ENCODE measurements at places on chromosomes 5 and 9. TPM values are rescaled to one million over a fixed set of nuclear protein-coding genes. Genes with fewer than 3 reads are reported as not detected.

Gene ENHO
- total RNA-seq = not detected

Gene PGM5
- 14.7 TPM for total RNA-seq

Gene WHRN
- 0.28 TPM for total RNA-seq

Gene OR1J2
- total RNA-seq = not detected

Gene ORM1
- 0.18 TPM for total RNA-seq

Gene CNTLN
- 5.9 TPM for total RNA-seq

DNA sequence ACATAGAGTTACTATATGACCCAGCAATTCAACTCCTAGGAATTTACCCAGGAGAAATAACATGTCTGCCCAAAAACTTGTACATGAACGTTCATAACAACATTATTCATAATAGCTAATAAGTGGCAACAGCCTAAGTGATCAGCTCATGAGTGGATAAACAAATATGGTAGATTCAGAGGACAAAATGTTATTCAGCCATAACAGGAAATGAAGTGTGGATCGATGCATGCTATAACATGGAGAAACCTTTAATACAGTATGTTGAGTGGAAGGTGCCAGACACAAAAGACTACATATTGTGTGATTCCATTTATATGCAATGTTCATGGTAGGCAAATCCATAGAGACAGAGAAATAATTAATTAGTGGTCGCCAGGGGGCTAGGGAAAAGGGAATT, 22.3 kb upstream of the NR3C1 start:
- DNase-seq = no peak
- H3K4me3 ChIP-seq = no peak overlapping the region
- H3K27ac ChIP-seq = no peak overlapping the region
- H3K36me3 ChIP-seq = no peaks in the 10 kb centered on the region

DNA sequence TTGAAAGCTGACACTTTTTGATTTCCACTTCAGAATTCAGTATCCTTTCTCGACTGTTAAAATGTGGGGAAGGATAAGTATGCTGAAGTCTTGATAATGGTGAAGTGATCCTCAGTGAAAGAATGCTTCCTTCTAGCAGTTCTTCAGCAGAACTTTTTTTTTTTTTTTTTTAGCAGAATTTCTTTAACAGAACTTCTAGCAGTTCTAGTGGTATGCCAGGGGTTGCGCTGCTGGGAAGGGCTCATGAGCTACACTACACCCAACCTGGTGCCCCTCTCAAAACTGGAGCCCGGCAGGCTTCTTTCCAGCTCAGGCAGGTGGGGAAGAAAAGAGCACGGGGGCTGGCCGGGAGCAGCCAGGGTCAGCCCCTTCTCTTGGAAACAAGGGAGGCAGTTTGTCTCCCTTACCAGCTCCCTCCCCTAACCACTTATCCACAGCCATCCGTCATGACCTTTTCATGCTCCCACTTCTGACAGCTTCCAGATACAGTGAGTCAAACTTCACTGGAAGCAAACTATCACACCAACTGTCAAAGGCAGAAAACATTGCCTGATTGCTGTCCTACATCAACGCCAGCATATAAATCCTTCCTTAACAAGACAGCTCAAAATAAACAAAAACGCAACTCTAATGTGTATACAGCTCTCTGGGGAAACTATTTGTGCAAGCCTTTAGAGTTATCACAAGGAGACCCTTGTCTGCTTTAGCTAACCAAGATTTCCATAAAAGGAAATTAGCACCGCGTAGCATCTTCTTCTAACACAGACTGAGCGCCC, 211.5 kb downstream of the GAPVD1 start:
- peak overlapping the region; percentile 65 for H3K27ac ChIP-seq
- peaks cover 2% of the 10 kb centered on the region for H3K36me3 ChIP-seq
- H3K4me1 ChIP-seq = peaks cover 21% of the 10 kb centered on the region
- no peak overlapping the region for H3K4me3 ChIP-seq
- DNase-seq = peak; percentile 73
- H3K27me3 ChIP-seq = no peaks in the 10 kb centered on the region

GRCh38 chr5:143116814-143117213, 286.7 kb downstream of the NR3C1 start:
- no peak overlapping the region for H3K27ac ChIP-seq
- H3K4me1 ChIP-seq = no peaks in the 10 kb centered on the region
- H3K4me3 ChIP-seq = no peak overlapping the region
- no peaks in the 10 kb centered on the region for H3K36me3 ChIP-seq
- no peak for DNase-seq
- no peaks in the 10 kb centered on the region for H3K27me3 ChIP-seq

GRCh38 chr9:88313364-88314220, 74.7 kb upstream of the SPIN1 start:
- H3K4me3 ChIP-seq = no peak overlapping the region
- H3K27me3 ChIP-seq = no peaks in the 10 kb centered on the region
- no peaks in the 10 kb centered on the region for H3K4me1 ChIP-seq

DNA sequence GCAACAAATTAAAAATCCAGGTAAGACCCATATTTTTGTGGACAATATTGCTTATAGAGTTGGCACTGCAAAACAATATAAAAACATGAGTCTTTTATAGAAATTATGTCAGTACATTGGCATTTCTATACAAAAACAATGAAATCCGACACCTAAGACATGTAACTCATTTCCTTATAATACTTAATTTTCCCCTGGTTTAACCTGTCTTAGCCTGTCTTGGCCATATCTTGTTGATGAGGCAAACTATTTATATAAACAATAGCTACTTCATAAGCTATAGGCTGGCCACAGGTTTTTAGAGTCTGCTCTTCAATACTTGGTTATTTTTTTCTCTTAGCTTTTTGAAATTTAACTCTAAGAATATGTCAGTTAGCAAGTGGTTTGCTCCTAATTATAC, 44.7 kb upstream of the IZUMO3 start:
- no peaks in the 10 kb centered on the region for H3K27me3 ChIP-seq
- DNase-seq = no peak
- no peak overlapping the region for H3K27ac ChIP-seq

DNA sequence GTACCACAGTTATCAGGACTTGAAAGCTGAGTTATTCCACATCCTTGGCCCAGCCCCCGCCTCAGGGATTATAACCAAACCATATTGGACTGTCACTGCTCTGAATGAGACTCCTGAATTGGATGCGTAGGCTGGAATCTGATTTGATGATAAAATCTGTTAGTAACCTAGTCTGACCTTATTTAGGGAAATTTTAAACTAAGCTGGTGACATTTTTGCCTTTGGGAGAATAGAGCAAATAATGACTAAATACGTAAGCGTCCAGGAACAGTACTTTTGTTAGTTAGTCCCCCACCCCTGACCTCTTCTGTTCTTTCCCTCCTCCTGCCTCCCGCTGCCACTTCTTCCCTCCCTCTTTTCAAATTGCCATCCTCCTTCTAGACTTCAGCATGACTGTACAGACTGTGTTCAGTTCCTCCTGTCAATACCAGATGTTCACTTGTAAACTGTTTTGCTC, 92.6 kb downstream of the TLE4 start:
- H3K4me3 ChIP-seq = no peak overlapping the region
- no peak overlapping the region for H3K27ac ChIP-seq
- DNase-seq = peak; percentile 36
- no peaks in the 10 kb centered on the region for H3K27me3 ChIP-seq

DNA sequence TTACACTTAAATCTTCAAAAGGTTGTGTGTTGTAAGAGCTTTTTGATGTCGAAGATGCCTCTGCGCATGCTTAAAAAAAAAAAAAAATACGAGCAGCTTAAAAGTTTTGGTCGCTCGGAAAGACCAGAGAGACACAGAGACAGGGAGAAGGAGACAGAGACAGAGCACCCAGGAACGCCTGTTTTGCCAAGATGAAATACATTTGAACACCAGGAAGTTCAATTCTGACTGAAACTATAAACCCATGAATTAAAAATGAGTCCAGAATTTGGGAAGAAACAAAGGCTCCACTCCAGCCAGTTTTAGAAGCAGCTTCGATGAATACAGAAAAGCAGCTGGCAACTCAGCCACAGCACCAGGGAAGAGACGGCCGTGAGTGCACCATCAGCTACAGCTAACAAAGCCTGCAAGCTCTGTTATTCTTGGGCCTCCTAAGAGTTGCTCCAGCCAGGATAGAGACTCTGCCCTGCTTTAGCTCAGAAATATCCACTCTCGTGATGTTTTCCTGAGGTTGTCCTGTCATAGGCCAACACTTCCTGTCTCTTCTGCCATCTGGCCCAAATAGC, 2.5 kb upstream of the ZNF474 start:
- H3K27ac ChIP-seq = peak overlapping the region; percentile 81
- peaks cover 17% of the 10 kb centered on the region for H3K4me1 ChIP-seq
- peak; percentile 30 for DNase-seq
- H3K4me3 ChIP-seq = peak overlapping the region; percentile 12
- no peaks in the 10 kb centered on the region for H3K27me3 ChIP-seq
- no peaks in the 10 kb centered on the region for H3K36me3 ChIP-seq

DNA sequence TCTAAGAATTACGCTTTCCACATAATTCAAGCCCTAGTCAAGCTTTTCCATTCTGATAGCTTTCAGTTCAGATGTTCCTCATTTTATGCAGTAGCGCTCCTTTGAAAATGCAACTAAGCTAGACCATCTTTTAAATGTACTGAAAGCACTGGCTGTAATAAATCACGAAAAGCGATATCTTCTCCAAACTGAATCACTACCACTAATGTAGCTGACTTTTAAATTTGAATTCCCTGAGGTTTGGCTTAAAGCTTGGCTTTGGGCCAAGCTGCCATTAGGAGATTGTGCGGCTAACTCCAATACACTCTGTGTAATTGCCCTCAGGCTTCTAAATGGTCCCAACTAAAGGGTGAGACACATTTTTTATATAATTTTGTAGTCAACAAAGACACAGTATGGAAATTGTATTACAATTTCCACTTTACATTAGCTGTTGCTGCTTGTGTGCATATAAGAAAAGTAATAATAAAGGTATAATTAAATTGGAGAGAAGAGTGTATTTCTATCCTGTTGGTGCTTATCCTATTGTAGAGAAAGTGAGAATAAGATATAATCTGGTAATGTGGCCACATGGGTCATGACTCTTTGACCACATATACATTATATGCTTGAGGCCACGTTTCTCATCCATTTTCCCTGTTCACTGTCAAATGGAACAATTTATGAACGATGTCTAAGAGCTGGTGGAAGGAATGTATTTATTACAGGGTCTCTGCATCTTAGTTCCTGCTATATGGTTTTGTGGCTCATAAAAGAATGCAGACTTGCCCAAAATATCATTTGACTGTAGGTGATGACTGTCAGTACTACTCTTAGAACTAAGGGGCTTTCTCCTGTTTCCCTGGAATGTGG, 118.7 kb upstream of the TAF11L2 start:
- DNase-seq = peak; percentile 21
- no peak overlapping the region for H3K4me3 ChIP-seq
- H3K27ac ChIP-seq = peak overlapping the region; percentile 87
- no peaks in the 10 kb centered on the region for H3K27me3 ChIP-seq
- peaks cover 29% of the 10 kb centered on the region for H3K4me1 ChIP-seq

- no peak overlapping the region for H3K27ac ChIP-seq
- no peaks in the 10 kb centered on the region for H3K27me3 ChIP-seq
- no peak overlapping the region for H3K4me3 ChIP-seq
- no peak for DNase-seq
- H3K36me3 ChIP-seq = no peaks in the 10 kb centered on the region
Observed at GRCh38 chr5:135211791-135212190, 177.8 kb upstream of the PITX1 start.

DNA sequence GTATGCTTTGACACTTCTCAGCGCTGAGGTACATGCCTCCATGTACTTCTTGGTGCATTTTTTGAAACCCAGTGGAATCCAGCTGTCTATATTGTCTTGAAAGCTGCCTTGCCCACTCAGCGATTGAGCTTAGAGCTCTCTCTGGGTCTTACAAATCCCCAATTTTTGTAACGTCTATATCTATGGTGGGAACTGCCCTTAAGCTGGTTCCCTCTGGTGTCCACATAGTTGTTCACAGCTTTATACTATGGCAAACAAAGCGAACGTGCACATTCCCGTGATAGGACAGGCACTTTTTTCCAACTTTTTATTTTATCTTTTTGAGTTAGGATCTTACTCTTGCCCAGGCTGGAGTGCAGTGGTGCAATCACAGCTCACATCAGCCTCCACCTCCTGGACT, 20.9 kb downstream of the CDHR2 start:
- H3K27ac ChIP-seq = no peak overlapping the region
- H3K27me3 ChIP-seq = peaks cover 19% of the 10 kb centered on the region
- no peaks in the 10 kb centered on the region for H3K36me3 ChIP-seq
- DNase-seq = peak; percentile 48
- no peak overlapping the region for H3K4me3 ChIP-seq

DNA sequence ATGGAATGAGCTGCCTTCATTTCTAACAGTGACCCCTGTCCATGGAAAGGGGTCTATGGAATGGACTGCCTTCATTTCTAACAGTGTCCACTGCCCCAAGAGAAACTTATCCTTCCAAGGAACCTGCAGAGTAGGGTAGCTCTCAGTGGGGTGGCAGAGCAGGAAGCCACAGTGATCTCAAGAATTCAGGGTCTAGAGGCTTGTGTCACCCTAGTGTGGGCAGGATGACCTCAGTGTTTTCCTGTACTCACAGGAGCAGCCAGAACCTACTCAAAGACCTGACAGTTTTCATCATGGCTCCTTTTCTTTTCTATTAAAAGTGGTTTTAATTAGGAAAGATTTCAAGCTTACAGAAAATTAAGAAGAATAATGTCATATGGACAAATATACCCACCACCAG, 27.5 kb downstream of the SEC61B start:
- H3K27me3 ChIP-seq = 0 out of 2 replicates have a peak, but pooled peaks cover 2% of the 10 kb centered on the region
- H3K4me3 ChIP-seq = no peak overlapping the region
- no peak overlapping the region for H3K27ac ChIP-seq
- H3K4me1 ChIP-seq = no peaks in the 10 kb centered on the region
- no peak for DNase-seq
- no peaks in the 10 kb centered on the region for H3K36me3 ChIP-seq

DNA sequence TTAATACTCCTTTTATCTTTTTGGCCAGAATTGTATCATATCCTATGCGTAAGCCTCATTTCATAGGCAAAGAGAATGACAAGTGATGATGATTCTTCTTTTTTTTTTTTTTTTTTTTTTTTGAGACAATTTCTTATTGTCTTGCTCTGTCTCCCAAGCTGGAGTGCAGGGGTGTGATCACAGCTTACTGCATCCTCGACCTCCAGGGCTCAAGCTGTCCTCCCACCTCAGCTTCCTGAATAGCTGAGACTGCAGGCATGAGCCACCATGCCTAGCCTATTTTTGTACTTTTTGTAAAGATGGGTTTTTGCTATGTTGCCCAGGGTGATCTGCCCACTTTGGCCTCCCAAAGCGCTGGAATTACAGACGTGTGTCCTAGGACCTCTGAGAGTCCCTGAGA, 41.9 kb upstream of the C5orf24 start:
- H3K36me3 ChIP-seq = peaks cover 25% of the 10 kb centered on the region
- H3K27ac ChIP-seq = no peak overlapping the region
- no peak for DNase-seq
- H3K27me3 ChIP-seq = no peaks in the 10 kb centered on the region

Measured in IMR-90 (cell line).